ENCODE measurements at places on chromosomes 4 and X.

- no peak for DNase-seq
Observed at GRCh38 chr4:5752376-5753184, 41.6 kb downstream of the EVC start.

DNA sequence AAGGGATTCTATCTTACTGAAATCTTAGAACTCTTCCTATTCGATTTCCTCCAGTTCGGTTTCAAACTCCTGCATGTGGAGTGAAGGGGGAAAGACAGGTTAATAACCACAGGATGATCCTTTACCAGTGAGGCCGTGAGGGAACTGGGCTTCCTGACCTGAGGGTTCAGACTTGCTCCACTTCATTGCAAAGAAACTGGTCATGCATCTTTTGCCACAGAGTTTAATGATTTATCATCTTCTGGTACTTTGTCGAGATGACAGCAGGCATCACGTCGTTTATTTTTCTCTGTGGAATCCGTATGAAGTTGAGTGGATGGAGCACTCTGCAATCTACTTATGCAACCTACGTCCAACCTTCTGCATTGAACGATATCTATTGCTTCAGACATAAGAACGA, 145.9 kb upstream of the NLGN4X start:
- DNase-seq = no peak

GRCh38 chr4:39124885-39125599, 57.3 kb upstream of the WDR19 start:
- no peak for DNase-seq

- DNase-seq = no peak
Observed at GRCh38 chr4:100086766-100087431, 103.4 kb downstream of the DDIT4L start.

DNA sequence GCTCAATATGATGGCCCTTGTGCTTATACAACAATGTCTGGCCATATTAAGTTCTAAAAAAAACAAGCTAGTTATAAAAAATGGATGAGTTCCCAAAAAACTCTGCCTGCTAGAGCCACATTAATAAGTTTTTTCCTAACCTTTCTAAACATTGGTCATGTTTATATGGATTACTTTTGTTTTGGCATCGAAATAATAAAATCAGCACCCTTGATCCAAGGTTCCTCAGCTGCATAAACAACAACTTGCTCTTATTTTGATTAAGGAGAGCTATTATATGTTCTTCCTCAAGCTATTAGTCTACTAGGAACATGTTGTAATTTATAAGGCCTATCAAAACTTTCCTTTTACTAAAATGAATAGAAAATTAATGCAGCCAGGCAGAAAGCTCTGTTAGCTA, 48.4 kb downstream of the UNC5C start:
- no peak for DNase-seq

DNA sequence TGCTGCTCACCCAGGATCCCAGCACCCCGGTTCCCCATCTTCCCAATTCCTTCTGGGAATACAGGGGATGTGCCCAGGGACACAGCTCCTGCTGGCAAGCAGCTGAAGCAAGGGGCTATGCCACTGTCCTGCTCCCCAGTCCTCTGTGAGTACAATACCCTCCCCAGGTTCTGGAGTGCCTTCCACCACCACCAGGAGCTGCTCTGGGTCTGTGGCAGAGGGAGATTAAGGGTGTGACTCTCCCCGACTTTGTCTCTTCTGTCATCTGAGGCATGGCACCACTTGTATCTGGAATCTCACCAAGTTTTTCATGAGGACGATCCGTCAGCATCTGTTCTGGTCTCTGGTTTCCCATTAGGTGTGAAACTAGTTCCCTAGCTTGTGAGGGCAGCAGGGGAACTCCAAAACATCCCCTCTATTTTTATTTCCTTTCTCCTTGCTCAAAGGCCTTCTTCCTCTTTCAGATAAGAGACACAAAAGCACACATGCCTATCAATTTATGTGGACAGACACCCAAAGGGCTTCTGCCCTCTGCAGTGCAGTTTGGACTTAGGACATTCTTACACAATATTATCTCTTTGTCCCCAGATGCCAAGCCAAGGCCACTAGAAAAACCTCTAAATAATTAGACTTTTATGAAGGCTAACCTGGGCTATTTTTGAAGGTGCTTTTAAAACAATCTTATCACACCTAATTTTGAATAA, 26.8 kb downstream of the MGST2 start:
- DNase-seq = no peak

DNA sequence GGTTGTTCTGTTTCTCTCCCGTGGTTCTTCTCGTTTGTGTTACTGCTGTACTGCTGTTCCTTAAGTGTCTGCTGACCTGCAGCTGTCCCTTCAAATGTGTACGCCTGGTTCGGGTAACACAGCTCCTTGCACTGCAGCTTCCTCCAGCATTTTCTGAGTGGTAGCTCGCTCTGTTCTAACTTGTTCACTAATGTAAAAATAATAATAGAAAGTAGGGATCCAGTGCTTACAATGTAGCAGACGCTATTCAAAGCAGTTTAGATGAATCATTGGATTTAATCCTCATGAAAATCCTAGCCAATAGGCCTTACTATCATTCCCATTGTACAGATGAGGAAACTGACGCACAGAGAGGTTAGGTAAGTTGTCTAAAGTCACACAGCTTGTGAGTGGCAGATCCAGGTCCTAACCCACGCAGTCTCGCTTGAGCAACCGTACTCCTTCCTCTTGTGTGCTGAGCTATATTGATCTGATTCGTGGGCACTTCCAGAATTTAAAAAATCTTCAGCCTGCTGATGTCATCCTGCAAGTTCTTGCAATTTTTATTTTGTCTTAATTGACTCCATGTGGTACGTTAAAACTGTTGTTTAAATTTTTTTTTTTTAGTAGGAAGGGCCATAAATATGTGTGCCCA, 448.2 kb upstream of the FAT1 start:
- DNase-seq = no peak

GRCh38 chrX:30794497-30794896, 94.6 kb downstream of the TAB3 start:
- DNase-seq = no peak

GRCh38 chrX:10326578-10326977, 169.8 kb downstream of the CLCN4 start:
- DNase-seq = no peak

- no peak for DNase-seq
Observed at GRCh38 chr4:82508806-82509428, 52.9 kb downstream of the TMEM150C start.

GRCh38 chrX:148904421-148905111, 404.1 kb downstream of the AFF2 start:
- no peak for DNase-seq

Data from CD4-positive, alpha-beta T cell treated with Interleukin-6 for 4 hours (primary cell).